Activated gamma-delta T cell treated with anti-CD3 and anti-CD28 coated beads, Interleukin-2, amount 50 U/mL, for 16 hours (primary cell): ENCODE measurements at places on chromosomes 7 and 10.

DNA sequence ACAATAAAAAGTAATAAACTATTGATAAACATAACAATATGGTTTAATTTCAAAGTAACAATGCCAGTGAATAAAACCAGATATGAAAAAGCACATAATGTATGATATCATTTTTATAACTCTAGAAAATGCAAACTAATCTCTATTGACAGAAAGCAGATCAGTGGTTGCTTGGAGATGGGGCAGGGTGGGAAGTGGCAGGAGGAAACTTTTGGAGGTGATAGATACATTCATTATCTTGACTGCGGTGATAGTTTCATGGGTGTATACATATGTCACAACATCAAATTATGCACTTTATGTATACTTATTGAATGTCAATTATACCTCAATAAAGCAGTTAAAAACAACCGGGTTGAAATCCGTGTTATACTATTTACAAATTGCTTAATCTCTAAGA is 16.0 kb upstream of the C1GALT1 start:
- DNase-seq, result no peak

DNA sequence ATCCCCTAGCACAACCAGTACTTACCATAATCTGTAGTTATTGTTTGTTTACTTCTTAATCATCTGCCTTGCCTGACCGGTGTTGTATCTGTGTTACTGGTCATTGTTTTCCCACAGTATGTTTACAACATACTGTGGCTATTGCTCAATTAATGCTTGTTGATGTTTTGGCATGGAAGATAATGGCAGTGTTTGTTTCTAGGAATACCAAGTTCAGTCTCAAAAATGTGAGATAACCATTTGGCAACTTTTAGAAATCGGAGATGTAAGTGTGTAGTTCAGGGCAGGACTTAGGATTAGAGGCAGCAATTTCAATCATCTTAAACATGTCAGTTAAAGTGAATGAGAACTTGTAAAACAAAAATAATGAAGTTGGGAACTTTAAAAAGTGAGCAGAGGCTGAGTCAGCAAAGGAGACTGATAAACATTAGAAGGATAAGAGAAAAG is 8.2 kb downstream of the MINDY3 start:
- no peak for DNase-seq

DNA sequence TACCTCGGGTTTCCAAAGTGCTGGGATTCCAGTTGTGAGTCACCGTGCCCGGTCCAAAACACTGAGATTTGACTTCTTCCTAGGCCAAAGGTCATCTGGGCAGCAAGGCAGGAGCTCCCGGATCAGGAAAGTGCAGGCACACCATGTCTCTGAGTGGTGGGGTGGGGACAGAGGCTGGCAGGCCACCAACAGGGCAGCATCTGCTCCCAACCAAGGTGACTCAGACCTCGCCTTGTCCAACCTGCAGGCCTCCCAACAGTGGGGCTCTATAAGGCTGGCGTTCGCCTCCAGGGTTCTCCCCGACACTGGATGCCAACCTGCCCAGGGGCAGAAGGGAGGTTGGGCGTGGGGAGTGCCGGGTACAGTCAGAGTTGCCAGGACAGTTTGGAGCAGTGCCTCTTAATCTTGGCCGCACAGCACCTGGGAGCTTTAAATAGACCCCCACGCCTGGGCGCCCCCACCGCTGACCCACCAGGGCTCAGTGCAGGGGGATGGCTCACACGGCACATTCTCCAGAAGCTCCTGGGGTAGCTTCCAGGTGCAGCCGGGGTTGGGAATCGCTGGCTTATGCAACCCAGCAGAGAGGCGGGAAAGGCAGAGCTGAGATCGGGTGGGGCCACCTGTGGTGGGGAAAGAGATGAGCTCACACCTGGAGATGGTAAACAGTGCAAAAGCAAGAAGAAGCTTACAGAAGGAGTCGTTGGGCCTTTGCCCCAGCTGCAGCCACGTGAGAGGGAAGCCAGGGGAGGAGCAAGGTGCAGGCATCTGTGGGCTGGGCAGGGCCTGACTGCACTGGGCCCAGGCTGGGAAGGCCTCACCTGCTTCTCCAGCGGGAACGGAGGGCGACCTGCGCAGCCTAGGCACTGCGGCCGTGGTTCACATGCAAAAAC is 10.9 kb downstream of the CALML5 start:
- no peak for DNase-seq

- DNase-seq, result no peak
Measured at GRCh38 chr10:93267521-93267920, 193.8 kb downstream of the CYP26A1 start.

DNA sequence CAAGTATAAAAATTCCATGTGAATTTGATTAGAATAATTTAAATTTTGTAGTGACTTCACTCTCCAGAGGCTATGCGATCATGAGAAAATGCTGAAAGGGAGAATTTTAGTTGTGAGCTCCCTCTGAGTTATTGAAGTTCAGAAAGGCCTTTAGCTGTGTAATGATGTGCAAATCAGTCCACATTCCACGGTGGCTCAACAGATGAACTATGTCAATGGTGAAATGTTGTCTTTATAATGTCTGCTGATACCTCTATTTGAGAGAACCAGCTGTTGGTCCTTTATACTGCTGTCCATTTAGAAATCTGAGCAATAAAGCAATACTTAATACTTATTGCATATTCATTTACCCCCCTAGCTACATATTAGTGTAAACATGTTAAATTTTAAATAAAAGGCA is 7.1 kb upstream of the ITGB8 start:
- DNase-seq, result no peak

- DNase-seq, result peak; percentile 12
Measured at GRCh38 chr7:30594048-30594539, 584 bp upstream of the GARS1 start.

- DNase-seq, result no peak
Measured at GRCh38 chr10:17882557-17882956, 69.2 kb upstream of the SLC39A12 start.

GRCh38 chr10:28925121-28925663 is 247.9 kb downstream of the BAMBI start:
- no peak for DNase-seq

DNA sequence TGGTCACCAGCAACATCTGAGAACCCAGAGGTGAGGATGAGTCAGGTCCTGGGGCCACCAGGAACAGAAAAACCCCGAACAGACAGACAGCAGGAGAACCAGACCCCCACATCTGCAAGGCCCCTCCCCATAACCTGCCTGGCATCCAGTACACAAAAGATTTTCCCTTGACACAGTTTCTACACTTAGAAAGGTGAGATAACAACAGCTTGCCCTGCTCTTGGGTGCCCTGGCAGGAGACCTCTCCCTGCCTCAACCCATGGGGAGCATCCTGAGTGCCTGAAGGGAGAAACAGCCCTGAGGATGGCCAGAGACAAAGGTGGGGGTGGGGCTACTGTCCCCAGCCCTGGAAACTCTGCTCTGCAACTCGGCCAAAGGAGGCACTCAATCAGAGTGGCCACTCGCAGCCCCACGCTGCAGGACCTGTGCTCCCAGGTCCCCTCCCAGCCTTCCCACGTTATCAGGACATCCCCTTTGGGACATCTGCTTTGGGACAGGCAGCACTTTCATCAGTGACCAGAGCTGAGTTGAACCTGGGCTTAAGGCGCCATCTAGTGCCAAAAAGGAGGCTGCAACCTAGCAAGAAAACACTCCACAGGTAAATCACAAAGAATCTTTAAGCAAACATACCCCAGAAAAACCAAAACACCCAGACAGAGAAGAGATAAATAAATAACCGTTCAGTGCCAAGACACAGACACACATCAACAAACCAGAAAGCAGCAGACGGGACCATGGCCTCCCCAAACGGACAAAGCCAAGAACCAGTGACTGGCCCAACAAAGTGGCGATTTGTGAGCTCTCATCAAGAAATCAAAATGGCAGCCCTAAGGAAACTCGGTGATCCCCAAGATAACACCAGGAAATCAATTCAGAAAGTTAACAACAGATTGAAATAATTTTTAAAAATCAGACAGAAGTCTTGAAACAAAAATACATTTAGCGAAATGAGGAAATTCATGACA is 233.7 kb downstream of the PTPRN2 start:
- DNase-seq, result no peak

DNA sequence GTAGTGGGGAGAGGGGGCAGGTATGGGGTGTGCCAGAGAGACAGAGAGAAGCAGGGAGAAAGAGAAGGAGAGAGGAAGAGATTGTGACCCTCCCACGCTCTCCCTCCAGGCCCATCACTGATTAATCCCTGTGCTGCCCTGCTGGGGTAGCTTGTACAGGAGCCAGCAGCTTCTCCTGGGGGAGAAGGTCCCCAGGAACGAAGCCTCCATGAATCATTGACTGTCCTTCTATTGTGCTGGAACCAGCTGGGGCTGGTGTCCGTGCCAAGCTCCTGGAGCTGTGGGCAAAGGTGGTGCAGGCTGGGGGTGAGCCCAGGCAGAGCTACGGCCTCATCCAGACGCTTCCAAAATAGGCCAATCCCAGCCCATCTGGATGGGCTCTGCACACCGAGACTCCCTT is 20.9 kb downstream of the AQP1 start:
- DNase-seq, result no peak

DNA sequence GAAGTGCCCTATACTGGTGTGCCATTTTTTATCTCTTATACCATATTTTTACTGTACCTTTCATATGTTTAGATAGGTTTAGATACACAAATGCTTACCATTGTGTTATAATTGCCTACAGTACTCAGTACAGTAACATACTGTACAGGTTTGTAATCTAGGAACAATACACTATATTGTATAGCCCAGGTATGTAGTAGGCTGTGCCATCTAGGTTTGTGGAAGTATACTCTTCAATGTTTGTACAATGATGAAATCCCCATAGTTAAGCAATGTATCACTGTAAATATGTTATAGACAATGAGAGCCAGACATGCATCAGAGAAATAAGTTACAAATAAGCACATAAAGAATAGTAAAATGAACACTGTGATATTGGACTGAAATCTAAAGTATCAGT is 109.1 kb downstream of the IQUB start:
- DNase-seq, result no peak

DNA sequence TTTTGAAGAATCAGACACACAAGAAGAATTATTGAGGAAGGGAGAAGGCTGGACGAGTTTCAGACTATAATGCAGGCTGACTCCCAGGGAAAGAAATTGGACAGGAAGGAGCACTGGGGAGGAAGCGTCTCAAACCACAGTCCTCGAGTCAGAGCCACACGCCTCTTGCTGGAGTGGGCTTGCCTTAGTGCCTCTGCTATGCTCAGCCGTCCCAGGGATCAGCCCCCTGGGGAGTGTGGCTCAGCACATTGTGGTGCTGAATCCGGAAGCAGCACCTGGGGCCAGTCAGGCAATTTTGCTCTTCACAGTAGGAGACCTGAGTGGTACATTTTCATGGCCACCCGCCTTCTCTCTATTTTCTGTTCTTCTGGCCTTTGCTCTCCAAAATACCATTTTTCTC is 67.4 kb upstream of the SLC35G1 start:
- no peak for DNase-seq

- DNase-seq, result no peak
Measured at GRCh38 chr7:4851459-4852422, 10.1 kb downstream of the PAPOLB start.

- no peak for DNase-seq
Measured at GRCh38 chr7:93015779-93016481, 101.8 kb downstream of the SAMD9 start.

DNA sequence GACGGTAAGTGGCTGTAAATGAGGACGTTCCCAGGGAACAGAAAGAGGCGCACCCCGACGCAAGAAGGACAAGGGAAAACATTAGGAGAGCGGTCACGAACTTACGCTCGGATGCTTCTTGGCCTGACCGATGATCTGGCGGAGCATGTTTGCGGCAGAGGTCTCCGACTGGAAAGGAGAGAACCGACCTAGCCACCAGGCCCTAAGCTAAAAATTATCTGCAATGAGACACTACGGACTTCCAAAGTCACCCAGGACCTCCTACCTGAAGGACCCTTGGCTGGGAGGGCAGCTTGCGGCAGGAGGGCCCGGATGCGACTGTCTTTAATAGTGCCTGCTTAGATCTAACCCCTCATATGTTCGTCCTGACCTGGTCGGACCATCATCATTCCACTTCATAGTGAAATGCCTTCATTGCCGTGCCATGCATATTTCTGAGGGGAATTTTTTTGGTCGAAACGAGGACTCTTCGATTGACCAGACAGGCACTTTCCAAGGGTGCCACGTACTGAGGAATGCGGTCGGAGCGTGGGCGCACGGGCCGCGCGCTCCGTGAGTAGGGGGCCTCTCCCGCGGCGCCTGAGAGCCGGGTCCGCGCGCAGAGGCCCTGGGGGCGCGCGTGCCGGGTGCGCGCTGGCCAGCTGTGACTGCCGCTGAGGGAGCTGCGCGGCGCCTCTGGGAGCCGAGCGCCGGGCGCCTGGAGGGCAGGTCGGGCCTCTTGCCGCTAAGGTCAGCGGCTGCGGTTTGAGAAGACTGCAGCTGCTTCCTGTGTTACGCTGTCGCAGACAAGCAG is 33.6 kb upstream of the PHF14 start:
- DNase-seq, result peak; percentile 74

- DNase-seq, result no peak
Measured at GRCh38 chr7:28900311-28900710, 57.8 kb downstream of the TRIL start.

GRCh38 chr7:8387551-8388256 is 45.7 kb upstream of the NXPH1 start:
- DNase-seq, result no peak

- DNase-seq, result peak; percentile 34
Measured at GRCh38 chr7:151756076-151756731, 120.7 kb downstream of the PRKAG2 start.

- DNase-seq, result no peak
Measured at GRCh38 chr7:125485223-125485622, 555.6 kb upstream of the POT1 start.

- DNase-seq, result no peak
Measured at GRCh38 chr7:157684157-157684908, 347.5 kb downstream of the DNAJB6 start.

GRCh38 chr7:75889223-75889825 is 10.5 kb downstream of the RHBDD2 start:
- DNase-seq, result no peak

GRCh38 chr7:83519240-83519639 is 129.7 kb downstream of the SEMA3E start:
- no peak for DNase-seq

DNA sequence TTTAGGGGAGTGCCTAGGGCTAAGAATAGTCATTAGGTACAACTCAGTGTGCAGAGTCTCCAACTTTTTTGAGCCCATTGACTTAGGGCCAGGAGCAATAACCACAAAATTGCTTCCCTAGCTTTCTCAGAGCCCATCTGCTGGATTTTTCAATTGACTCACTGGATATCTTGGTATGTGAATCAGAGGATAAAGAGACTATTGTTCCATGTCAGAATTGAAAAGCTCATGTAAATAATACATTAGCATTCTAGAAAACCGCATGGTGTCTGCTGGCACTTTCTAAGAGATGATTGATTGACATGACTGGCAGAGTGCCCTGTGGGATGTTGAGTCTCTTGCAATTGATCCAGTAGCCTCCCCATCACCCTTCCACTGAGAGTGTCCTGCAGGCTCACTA is 246.2 kb downstream of the CCDC7 start:
- DNase-seq, result no peak

GRCh38 chr7:78399033-78399769 is 600.6 kb downstream of the PHTF2 start:
- DNase-seq, result no peak

GRCh38 chr10:102549549-102549948 is 45.8 kb downstream of the SUFU start:
- no peak for DNase-seq

GRCh38 chr7:127245607-127246006 is 7.1 kb downstream of the GRM8 start:
- no peak for DNase-seq

GRCh38 chr7:150358988-150359621 is 9.5 kb upstream of the REPIN1 start:
- no peak for DNase-seq

GRCh38 chr7:116771640-116772039 is 90.7 kb upstream of the CAPZA2 start:
- no peak for DNase-seq
